Upper lobe of right lung (tissue), 1 donor: ENCODE measurements at places on chromosomes 1 and 21.

DNA sequence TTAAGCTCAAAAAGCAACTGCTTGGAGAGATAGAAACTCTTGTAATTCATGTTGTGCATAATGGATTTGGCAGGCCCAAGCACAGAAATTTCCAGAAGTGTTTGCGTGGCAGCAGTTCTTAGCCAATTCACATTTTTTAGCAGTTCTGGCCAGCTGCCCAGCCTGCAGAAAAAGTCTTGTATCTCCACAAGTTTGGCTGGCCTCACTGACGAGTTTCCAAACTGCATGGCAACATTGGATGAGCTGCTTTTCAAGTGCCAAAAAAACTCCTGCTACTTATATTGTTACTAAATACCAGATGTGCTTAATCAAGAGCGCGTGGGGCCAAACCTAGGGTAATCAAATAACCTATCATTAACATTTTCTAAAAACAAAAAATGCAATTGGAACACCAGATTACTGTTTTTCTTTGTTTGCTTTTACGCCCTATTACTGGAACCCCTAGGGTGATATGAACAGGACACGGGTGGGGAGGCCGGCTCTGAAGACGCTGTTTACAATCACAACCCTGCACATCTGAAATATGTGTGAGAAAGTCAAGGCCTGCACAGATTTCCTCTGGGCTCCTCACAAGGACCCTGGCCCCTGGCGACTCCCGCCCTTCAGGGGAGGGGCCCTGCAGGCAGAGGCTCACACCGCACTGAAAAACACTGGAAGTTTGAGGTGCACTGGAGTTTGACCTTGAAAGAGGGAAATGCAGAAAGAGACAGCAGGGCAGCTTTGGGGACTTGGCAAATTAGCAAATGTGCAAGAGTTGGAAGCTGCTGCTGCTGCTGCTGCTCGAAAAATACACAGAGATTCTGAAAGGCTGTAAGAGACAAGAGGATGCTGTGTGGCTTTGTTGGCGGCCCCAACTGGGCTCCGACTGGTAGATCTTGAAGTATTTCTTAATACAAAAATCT lies 55.2 kb upstream of the TARBP1 start:
- H3K4me1 ChIP-seq = peaks cover 77% of the 10 kb centered on the region
- peak overlapping the region; percentile 95 for H3K27ac ChIP-seq
- peak; percentile 88 for DNase-seq

DNA sequence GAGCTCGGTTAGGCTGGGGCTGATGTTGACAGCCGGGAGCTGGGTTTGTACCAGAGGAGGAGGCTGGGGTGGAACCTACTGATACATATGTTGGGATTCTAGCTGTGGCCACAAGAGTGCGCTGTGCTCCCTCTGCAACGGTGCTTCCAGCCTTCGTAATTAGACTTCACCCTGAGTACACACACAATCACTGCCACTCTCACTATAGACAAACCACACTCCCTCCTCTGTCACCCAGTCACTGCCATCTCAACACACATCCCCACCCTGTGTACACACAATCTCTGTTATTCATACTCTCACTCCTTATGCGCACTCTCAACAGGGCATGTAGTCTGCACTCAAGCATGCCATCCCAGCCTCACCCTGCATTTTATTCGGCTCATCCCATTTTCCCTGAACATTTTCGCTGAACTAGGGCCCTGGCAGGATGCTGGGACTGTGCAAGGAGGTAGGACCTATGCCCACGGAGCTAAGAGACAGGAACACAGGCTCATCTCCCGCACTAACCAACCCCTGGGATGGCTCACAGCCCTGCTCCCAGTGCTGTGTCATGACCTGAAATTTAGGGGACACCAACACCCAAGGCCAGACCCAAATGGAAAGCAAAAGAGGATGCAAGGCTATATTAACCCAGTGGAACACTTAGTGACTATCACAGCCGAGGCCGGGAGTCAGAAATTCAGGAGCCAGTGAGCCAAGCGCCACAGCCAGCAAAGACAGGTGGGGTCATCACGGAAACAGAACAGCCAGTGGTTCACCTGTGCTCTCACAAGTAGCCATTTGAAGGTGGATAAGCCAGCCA lies 5.7 kb downstream of the GJB3 start:
- H3K27ac ChIP-seq = no peak overlapping the region
- no peak for DNase-seq

DNA sequence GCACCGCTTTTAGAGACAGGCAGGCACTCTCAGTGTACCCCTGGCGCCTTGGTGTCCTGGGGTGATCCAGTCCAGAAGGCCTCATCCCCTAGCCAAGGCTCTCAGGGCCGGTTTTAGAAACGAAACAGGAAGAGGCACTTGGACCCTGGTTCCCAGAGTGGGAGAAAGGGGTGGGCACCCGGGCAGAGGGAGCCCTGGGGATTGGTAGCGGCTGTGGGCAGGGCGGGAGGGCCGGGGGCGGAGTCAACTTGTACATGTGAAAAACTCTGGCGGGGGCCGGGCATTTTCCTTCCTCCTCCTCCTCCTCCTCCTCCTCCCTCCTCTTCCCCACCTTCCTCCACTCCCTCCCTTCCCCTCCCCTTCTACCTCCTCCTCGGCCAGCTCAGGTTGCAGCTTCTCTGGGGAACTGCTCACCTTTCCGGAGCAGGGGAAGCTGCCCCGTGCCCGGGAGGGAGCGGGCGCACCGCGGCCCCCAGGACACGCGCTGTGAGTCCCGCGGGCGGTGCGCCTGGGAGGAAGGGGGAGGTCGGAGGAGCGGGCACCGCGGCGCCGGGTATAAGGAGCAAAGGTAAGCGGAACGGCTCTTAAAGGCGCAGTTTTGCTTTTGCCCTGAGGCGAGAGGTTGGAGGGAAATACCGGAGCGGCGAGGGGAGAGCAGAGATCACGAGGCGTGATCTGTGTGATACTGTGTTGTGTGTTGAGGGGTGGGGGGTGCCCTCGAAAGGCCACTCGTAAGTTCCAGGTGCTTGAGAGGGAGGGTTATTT lies at the start of gene CDK18:
TSS of gene CDK18 (plus strand) at position 359 of the 765 bp plus-strand sequence. CDS start 18,499 bp downstream, outside the sequence.
- peak within 1 kb of the TSS; percentile 74 for H3K4me3 ChIP-seq
- DNase-seq = peak; percentile 96
- no peaks in the 10 kb centered on the region for H3K36me3 ChIP-seq
- H3K27ac ChIP-seq = peak within 1 kb of the TSS; percentile 77

GRCh38 chr1:168553680-168554553 lies 10.1 kb upstream of the XCL2 start:
- H3K27me3 ChIP-seq = no peaks in the 10 kb centered on the region
- no peak overlapping the region for H3K27ac ChIP-seq
- H3K36me3 ChIP-seq = no peaks in the 10 kb centered on the region
- no peak for DNase-seq
- H3K4me1 ChIP-seq = no peaks in the 10 kb centered on the region
- no peak overlapping the region for H3K4me3 ChIP-seq

DNA sequence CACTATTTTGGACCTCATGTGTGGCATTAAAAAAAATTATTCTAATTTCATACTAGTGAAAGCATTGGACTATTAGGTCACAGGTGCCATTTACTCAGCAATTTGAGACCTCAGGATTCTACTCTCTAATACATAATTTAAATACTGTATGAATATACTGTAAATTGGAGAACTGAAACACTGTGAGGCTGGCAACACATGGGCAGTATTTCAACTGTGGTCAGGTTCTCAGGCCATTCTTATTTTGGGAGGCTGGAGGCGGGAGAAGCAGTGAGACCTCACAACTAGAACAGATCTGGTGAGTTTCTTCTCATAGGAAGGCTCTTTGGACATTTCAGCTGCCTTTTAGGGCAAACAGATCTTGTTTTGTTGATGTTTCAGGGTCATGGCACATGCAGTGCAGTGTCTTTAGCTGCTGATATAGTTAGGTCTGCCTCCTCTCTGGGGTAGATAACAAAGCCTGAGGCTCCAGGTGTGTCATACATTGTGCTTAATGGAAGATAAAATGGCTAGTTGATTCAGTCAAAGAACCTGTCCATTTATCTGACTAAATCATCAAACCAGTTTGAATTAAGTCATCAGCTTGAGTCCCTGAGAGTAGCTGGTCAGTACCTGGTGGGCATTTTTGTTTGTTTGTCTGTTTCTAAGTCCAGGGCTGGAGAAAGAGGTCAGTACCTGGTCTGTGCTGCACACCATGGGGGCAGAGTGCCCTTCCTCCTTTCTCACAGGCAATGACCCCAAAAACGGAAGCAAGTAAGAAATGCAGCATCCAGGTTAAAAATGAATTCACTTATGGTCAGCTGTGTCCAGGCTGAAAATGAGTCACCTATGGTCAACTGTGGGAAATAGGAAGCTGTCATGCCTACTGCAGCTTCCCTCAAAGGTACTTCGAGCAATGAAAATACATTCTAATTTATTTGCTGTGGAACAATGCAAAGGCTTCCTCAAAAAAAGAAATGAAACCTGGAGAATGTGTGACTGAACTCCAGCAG lies 216.2 kb downstream of the SDCCAG8 start:
- DNase-seq = no peak
- H3K27me3 ChIP-seq = no peaks in the 10 kb centered on the region
